ENCODE measurements at places on chromosomes 7 and 10. TPM values are rescaled to one million over a fixed set of nuclear protein-coding genes. Genes with fewer than 3 reads are reported as not detected.

The NXPH1 gene
- total RNA-seq, result not detected

The SUN3 gene
- total RNA-seq, result not detected

The TUBAL3 gene
- total RNA-seq, result 0.14 TPM

The ACSM6 gene
- total RNA-seq, result not detected

Measured in activated CD4-positive, alpha-beta T cell treated with anti-CD3 and anti-CD28 coated beads, Interleukin-2, amount 10 ng/mL, durations not matched to agents 24 days and 14 days (primary cell).